ENCODE measurements at places on chromosomes 4 and X. TPM values are rescaled to one million over a fixed set of nuclear protein-coding genes. Genes with fewer than 3 reads are reported as not detected.

GRCh38 chr4:17497890-17498523 is 13.9 kb downstream of the QDPR start:
- H3K4me3 ChIP-seq = no peak overlapping the region
- H3K4me1 ChIP-seq = no peaks in the 10 kb centered on the region
- no peaks in the 10 kb centered on the region for H3K27me3 ChIP-seq
- no peak for DNase-seq
- H3K36me3 ChIP-seq = peaks cover 3% of the 10 kb centered on the region
- no peak overlapping the region for H3K27ac ChIP-seq

DNA sequence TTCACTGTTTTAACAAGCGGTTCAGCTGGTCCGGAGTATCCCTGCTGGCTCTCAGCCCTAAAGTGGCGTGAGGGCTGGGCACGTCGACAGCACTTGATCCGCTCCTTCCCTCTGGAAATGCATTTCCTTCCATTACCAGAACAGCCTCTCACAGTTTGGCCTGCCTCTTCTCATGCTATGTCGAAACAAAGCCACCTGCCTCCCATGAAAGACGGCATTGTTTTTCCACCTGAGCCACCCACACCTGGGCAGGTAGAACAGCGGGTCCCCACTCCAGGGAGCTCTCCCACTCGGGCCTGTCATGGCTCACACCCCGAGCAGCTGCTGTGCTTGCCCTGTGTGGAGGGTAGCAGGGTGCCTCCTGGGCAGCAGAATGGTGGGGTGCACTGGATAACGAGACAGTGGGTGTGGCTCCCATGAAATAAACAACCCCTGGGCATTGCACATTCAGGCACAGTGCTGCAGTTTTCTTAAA is 86.2 kb downstream of the FHDC1 start:
- H3K4me1 ChIP-seq = no peaks in the 10 kb centered on the region
- no peaks in the 10 kb centered on the region for H3K36me3 ChIP-seq
- no peak overlapping the region for H3K4me3 ChIP-seq

DNA sequence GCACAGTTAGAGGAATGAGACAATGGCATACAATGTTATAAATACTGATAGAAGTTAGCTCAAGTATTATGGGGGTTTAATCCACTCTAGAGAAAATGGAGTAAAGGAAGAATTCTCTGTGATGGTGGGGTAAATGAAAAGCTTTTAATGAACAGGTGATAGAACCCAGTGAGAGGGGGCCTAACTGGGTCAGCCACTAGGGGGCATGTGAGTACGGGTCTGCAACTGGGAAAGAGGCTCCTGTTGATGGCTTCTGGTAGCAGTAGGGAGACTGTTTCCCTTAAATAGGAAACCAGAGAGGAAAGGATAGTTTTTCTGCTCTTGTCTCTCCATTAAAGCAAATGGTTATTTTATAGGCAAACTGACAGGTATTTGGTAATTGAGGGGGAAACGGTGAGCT is 132.8 kb upstream of the GPR101 start:
- H3K27me3 ChIP-seq = no peaks in the 10 kb centered on the region
- DNase-seq = no peak
- no peak overlapping the region for H3K27ac ChIP-seq
- no peaks in the 10 kb centered on the region for H3K36me3 ChIP-seq
- no peaks in the 10 kb centered on the region for H3K4me1 ChIP-seq
- no peak overlapping the region for H3K4me3 ChIP-seq

- no peak for DNase-seq
- no peaks in the 10 kb centered on the region for H3K36me3 ChIP-seq
- H3K4me1 ChIP-seq = no peaks in the 10 kb centered on the region
- H3K27ac ChIP-seq = no peak overlapping the region
- H3K27me3 ChIP-seq = no peaks in the 10 kb centered on the region
Measured at GRCh38 chrX:13420545-13421183, 100.8 kb upstream of the ATXN3L start.

GRCh38 chr4:70734168-70734954 is 12.6 kb downstream of the RUFY3 start:
- peak overlapping the region; percentile 41 for H3K4me3 ChIP-seq
- no peaks in the 10 kb centered on the region for H3K36me3 ChIP-seq
- H3K27me3 ChIP-seq = no peaks in the 10 kb centered on the region
- peak overlapping the region; percentile 63 for H3K27ac ChIP-seq
- peaks cover 13% of the 10 kb centered on the region for H3K4me1 ChIP-seq

GRCh38 chr4:56783986-56784385 is 37.5 kb downstream of the SPINK2 start:
- H3K36me3 ChIP-seq = no peaks in the 10 kb centered on the region
- H3K27ac ChIP-seq = no peak overlapping the region
- no peak overlapping the region for H3K4me3 ChIP-seq
- H3K27me3 ChIP-seq = no peaks in the 10 kb centered on the region
- DNase-seq = no peak

- DNase-seq = no peak
- H3K27ac ChIP-seq = no peak overlapping the region
- no peak overlapping the region for H3K4me3 ChIP-seq
- H3K36me3 ChIP-seq = no peaks in the 10 kb centered on the region
- no peaks in the 10 kb centered on the region for H3K27me3 ChIP-seq
Measured at GRCh38 chrX:55490974-55491373, 1.3 kb upstream of the USP51 start.

DNA sequence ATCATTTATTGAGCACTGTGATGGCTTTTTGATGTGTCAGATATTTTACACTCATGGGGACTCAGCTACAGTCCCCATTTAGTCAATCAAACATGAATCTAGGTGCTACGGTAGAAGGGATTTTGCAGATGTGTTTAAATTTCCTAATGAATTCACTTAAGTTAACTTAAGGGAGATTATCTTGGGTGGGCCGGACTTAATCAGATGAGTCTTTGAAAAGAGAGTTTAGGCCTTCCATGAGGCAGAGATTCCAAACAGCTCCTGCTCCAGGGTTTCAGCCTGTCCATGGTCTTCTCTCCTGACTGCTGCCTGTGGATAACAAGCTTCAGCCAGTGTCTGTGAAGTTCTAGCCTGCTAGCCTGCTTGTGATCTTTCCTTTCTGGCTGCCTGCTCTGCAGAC is 202.4 kb downstream of the IDS start:
- H3K4me1 ChIP-seq = no peaks in the 10 kb centered on the region
- H3K36me3 ChIP-seq = no peaks in the 10 kb centered on the region
- no peak for DNase-seq

Gene SULT1B1
- not detected for total RNA-seq

DNA sequence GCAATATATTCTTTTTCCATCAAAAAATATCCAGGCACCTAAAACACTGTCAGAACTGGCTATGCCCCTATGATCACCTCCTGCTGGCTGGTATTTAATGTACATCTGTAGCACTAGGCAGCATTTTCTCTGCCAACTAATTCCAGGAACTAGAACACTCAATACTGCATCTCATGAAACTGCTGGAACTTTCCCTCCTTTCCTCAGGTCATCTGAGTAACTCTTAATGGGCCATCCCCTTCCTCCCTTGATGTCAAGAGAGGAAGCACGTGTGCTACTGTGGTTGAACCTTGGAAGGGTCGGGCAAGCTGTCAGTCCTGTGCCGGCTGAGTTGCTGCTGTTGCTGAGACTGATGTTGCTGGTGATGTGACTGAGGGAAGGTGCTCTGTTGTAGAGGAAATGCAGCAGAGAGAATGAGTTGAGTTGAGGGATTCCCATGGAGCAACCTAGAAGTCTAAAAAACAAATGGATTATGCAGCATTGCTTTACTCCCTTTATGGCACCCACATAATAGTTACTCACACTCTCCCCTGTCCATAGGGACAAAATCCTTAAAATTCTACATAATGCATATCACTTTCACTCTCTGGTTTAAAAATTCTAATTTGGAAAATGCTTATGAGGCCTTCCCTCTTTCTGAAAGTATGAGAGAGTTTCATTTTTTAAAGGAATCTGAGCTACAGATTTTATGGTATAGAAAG is 39.5 kb downstream of the TMEM165 start:
- no peak overlapping the region for H3K27ac ChIP-seq
- H3K36me3 ChIP-seq = peaks cover 57% of the 10 kb centered on the region
- no peaks in the 10 kb centered on the region for H3K4me1 ChIP-seq
- H3K4me3 ChIP-seq = no peak overlapping the region
- no peak for DNase-seq
- H3K27me3 ChIP-seq = no peaks in the 10 kb centered on the region

DNA sequence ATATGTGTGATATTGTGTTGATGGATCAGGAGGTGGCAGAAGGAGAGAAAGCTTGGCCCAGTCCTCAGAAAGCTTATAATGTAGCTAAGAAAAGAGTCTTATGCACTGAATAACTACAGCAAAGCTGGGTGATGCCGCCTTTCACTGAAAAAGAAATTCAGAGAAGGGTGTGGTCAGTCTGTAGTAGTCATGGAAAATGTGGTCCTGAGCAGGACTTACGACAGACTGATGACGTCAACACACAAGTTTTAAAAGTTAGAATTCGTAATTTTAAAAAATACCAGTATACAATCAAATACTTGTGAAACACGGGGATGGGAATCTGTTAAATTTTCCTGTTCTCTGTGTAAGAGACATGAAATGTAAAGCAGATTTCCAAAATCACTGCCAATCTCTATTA is 87.0 kb upstream of the RAPGEF2 start:
- DNase-seq = no peak
- no peak overlapping the region for H3K27ac ChIP-seq
- no peaks in the 10 kb centered on the region for H3K27me3 ChIP-seq
- H3K4me3 ChIP-seq = no peak overlapping the region
- no peaks in the 10 kb centered on the region for H3K36me3 ChIP-seq

Gene SLC10A4
- not detected for total RNA-seq

DNA sequence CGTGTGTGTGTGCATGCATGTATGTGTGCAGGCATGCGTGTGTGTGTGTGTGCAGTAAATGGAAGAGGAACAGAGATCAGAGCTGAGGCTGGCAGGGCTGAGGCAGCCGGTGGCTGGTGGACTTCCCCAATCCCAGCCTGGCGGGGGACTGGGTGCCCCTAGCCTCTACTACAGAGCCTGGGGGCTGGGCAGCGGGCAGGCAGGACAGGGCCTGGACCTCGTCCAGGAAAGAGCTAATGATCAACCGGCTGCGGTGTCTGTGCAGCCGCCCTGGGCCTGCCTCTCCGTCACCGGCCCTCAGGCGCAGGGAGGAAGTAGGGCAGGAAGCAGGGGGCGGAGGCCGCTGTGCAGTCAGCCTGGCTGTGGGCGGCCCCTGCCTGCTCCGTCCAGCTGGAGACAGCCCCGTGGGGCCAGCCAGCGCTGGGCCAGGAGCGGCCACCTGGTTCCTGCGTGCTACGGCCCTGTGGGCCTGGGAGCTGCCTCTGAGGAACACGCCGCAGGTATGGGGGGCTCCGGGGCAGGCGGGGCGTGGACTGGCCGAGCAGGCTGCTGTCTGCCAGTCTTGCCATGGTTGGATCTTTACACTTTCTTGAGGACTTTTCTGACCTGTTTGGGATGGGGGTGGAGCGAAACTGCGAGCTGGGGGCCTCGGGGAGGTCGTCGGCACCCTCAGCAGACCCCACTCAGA is at the start of gene SH3TC1:
TSS of gene SH3TC1 (plus strand) at position 385 of the 688 bp plus-strand sequence. CDS start 5,905 bp downstream, outside the sequence.
- H3K4me1 ChIP-seq = peaks cover 33% of the 10 kb centered on the region
- peak within 1 kb of the TSS; percentile 32 for H3K4me3 ChIP-seq
- peak within 1 kb of the TSS; percentile 69 for H3K27ac ChIP-seq
- no peaks in the 10 kb centered on the region for H3K27me3 ChIP-seq

GRCh38 chr4:171636606-171637005 is 176.6 kb upstream of the GALNTL6 start:
- H3K36me3 ChIP-seq = no peaks in the 10 kb centered on the region
- no peaks in the 10 kb centered on the region for H3K27me3 ChIP-seq
- no peak overlapping the region for H3K4me3 ChIP-seq
- DNase-seq = no peak
- H3K27ac ChIP-seq = no peak overlapping the region

DNA sequence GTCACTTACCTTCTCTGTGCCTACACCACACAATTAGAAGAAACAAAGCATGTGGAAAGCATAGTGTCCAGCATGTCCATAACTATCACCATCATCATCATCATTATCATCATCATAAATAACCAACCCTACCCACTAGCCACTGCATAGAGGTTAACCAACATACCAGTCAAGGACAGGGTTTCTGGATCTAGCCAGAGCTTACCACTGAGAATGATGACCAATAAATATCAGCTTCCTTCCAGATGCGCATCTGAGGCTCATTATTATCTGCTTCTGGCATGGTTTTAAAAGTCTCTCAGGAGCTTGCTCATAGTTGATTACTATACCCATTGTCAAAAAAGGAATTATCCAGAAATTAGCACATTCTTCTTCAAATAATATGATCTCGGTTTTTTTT is 25.5 kb upstream of the MYOZ2 start:
- peaks cover 23% of the 10 kb centered on the region for H3K4me1 ChIP-seq
- no peaks in the 10 kb centered on the region for H3K36me3 ChIP-seq
- no peaks in the 10 kb centered on the region for H3K27me3 ChIP-seq
- DNase-seq = no peak

DNA sequence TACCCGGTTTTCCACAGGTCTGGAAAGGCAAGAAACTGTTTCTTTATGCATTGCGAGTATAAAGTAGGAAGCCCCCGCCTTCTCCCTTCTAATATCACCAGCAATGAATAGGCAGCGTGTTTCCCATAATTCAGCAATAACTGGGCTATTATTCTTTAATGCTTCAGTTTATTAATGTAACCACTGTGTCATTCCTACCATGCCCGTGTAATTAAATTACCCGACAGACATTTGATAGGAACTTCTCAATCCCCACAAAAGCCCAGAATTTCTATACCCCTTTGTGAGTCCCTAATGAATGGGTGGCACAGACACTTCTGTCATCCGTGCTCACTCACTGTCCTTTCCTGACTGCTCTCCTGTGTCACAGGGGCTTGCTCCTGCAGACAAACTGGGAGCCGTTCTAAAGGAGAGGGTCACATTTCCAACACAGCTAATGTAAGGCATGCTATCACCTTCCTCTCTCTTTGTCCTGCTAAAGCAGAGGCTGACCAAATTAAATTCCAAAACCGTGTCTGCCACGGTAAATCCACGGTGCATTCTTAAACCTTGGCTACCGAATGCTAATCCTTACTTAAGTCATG is 108.5 kb upstream of the MID1 start:
- no peak overlapping the region for H3K27ac ChIP-seq
- DNase-seq = no peak
- no peaks in the 10 kb centered on the region for H3K27me3 ChIP-seq

GRCh38 chr4:183967266-183967665 is 62.2 kb downstream of the STOX2 start:
- no peak overlapping the region for H3K27ac ChIP-seq
- no peak overlapping the region for H3K4me3 ChIP-seq
- DNase-seq = no peak
- H3K27me3 ChIP-seq = no peaks in the 10 kb centered on the region
- no peaks in the 10 kb centered on the region for H3K36me3 ChIP-seq
- H3K4me1 ChIP-seq = no peaks in the 10 kb centered on the region

GRCh38 chr4:145716661-145717200 is 36.8 kb downstream of the C4orf51 start:
- H3K4me3 ChIP-seq = no peak overlapping the region
- H3K27ac ChIP-seq = no peak overlapping the region
- no peaks in the 10 kb centered on the region for H3K36me3 ChIP-seq
- no peak for DNase-seq
- no peaks in the 10 kb centered on the region for H3K27me3 ChIP-seq
- H3K4me1 ChIP-seq = peaks cover 3% of the 10 kb centered on the region

Measured in gastrocnemius medialis (tissue), 4 donors.